Activated T-cell treated with anti-CD3 and anti-CD28 coated beads, Interleukin-2, amount 50 U/mL, for 1 hour (primary cell): ENCODE measurements at places on chromosomes 12 and 14.

DNA sequence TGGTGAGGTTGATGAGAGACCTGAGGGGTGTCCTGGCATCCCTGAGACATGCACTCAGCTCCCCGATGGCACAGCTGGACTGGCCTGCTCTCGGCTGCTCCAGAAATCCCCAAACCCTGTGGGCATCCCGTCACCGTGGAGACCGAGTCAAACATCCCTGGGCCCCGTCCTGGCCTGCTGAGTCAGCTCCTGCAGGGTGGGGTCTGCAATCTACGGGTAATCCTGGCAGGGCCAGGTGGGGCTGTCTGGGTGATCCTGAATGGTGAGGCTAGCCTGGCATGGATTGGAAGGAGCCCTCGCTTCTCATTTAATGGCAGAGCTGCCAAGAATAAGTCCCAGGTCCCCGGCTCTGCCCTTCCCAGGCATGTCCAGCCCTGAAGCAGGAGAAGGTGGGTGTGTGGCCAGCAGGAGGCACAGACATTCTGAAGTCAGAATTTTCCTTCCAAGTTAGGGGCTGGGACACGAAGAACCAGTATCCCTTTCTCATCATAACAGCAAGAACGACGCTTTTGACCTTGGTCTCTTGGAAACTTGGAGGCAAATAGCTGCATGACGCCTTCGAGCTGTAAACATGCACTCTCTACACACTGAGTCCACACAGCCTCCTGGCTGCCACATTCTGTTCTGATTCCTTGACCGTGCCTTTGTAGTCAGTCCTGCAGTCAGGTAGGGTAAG is 17.7 kb upstream of the SERPINA4 start:
- no peak for DNase-seq

- no peak for DNase-seq
Observed at GRCh38 chr14:100764471-100765115, 37.9 kb downstream of the DLK1 start.

DNA sequence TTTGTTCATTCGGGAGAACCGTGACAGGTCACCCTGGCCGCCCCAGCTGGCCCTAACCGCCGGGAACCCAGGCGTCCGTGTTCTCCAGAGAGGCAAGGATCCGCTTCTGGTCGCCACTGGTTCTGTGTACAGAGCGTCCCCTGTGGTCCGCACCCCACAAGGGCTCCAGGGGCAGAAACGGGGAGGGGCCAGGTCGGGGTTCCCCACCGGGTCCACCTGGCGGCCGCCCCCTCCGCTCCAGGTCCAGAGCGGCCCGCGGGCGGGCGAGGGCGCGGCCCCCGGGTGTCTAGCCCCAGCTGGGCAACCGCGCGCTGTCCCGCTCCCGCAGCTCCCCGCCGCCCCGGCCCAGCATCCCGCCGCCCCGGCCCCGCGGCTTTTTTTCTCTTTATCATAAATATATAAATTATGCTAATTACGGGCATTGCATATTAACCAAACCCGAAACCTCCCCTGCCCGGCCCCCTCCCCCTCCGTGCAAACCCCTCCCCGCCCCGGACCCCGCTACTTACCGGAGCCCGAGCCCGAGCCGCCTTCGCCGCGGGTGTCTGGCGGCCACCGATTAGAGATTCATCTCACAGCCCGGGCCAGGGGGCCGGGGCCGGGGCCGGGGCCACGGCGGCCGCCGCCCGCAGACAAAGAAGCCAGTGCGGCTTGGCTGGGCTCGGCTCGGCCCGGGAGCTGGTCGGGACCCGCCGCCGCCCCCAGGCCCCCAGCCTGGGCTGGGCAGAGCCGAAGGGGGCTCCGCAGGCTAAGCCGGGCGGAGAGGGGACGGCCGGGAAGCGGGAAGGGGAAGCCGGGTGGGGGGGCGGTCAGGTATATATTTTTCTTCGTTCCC is 512 bp downstream of the POU6F1 start:
- peak; percentile 73 for DNase-seq

- DNase-seq = no peak
Observed at GRCh38 chr12:50788561-50788960, 24.7 kb downstream of the ATF1 start.

GRCh38 chr14:30243805-30244204 is 315.2 kb upstream of the G2E3 start:
- no peak for DNase-seq

DNA sequence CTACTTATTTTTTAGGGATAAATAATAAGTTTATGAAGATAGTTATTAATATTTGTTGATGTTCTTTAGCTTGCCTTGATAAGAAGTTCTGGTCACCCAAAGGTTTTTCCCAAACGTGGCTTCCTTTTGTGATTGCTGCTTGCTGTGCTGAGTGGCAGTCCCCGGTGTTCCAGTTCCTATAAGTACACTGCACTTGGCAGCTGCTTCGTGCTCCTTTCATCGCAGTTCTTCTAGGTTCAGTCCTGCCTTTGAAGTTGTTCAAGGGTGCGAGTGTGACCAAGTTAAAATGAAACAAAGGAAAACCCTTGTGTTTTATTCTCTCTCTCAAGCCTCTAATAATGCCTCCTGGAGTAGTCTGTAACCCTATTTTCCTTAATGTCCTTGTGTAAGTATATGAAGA is 128.5 kb upstream of the ATF1 start:
- no peak for DNase-seq

GRCh38 chr14:98379830-98380229 is 892.2 kb downstream of the BCL11B start:
- no peak for DNase-seq

- no peak for DNase-seq
Observed at GRCh38 chr12:99859126-99859525, 125.6 kb downstream of the ANKS1B start.

DNA sequence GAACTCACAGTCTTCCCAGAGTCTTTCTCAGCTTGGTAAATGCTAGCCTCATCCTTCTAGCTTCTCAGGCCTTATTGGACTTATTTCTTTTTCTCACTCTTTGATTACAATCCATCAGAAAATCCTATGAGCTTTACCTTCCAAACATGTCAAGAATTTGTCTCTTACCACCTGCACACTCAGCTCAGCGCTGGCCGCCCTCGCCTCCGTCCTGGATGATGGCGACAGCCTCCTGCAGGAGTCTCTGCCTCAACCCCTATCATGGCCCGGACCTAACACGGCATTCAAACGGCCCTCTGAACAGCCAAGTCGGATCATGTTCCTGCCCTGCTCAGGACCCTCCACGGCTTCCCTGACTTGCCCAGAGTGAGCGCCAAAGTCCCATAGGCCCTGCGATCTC is 333.1 kb upstream of the FKBP4 start:
- DNase-seq = no peak

GRCh38 chr14:52286661-52287649 is 19.5 kb downstream of the PTGDR start:
- no peak for DNase-seq

GRCh38 chr12:106301611-106302321 is 767 bp upstream of the TCP11L2 start:
- peak; percentile 80 for DNase-seq

DNA sequence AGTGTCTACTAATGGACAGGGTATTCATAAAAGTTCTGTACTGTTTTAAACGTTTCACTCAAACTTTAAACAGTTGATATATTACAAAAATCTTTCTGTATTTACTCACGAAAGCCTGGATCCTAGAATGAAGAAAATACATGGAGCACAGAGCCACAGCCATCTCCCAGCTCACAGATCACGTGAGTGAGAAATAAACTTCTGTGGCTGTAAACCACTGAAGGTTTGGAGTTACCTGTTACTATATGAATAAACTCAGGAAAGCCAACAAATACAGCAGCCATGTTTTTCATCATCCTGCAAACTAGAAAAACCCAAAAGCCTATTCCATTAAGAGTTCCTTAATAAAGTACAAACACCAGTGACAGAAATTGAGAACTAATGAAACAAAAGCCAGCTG is 867 bp upstream of the TDG start:
- DNase-seq = no peak

GRCh38 chr12:31230004-31230403 is 95.9 kb downstream of the SINHCAF start:
- DNase-seq = no peak

DNA sequence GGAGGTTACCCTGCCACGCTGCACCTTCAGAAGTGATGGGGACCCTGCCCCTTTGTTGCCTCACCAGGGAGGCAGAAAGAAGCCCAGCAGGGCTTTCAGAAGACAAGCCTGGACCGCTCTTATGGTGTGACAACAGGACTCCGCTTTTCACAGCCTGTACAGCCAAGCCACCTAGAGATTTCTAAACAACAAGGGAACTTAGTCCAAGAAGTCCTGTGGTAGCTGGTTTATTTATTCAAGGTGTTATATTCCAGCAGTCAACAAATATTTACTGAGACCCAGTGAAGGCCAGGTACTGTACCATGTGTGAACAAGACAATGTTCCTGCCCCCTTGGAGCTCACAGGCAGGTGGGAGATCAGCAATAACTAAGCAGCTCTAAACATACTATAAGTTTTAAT is 4.0 kb upstream of the TMEM229B start:
- DNase-seq = no peak

DNA sequence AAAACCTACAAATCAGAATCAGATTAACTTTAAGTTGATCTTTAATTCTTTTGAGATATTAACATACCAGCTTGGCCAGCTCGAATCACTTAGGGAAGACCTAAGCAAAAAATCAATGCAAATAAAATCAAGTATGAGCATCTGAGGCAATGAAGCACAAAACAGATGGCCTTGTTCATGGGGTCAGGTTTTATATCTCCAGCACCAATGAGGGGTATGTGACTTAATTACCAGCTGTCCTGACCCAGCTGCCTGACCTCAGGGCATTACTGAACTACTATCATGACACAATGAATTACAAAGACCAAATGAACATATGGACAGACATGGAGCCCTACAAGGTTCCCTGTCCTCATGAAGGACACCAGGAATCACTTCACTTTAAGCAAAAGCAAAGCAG is 70.5 kb downstream of the FGD6 start:
- no peak for DNase-seq

DNA sequence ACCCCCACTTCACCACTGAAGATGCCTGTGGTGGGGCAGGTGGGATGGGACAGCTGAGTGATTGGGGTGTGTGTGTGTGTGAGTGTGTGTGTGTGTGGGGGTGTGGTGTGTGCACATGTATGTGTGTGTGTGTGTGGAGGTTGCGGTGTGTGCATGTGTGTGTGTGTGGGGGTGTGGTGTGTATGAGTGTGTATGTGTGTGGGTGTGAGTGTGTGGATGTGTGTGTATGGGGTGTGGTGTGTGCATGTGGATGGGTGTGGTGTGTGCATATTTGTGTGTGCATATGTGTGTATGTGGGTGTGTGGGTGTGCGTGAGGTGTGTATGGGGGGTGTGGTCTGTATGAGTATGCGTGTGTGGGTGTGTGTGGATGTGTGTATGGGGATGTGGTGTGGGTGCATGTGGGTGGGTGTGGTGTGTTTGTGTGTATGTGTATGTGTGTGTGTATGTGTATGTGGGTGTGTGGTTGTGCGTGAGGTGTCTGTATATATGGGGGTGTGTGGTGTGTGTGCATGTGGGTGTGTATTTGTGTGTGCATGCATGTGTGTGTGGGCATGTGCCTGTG is 61.6 kb downstream of the PLEKHG3 start:
- no peak for DNase-seq

DNA sequence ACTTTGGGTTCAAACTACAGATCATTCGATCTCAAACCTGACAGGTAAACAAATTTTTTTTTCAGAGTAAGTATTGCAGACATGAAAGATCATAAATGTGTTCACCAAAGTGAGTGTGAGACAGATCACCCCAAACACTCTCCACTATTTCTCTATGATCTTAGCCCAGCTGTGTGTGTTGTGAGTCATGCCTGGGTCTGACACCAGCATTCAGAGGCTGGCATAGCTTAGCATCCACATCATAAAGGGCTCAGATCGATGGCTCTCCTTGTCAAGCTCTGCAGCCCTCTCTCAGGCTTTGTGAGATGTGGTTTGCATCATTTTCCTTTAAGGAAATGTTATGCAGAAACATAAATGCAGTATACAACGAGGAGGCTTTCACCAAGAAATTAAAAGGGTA is 164.9 kb downstream of the ETV6 start:
- no peak for DNase-seq

GRCh38 chr12:52455821-52456220 is 3.9 kb upstream of the KRT6B start:
- no peak for DNase-seq

- no peak for DNase-seq
Observed at GRCh38 chr14:40053416-40053815, 621.2 kb upstream of the FBXO33 start.

GRCh38 chr14:59507752-59508103 is 23.4 kb downstream of the JKAMP start:
- DNase-seq = no peak

DNA sequence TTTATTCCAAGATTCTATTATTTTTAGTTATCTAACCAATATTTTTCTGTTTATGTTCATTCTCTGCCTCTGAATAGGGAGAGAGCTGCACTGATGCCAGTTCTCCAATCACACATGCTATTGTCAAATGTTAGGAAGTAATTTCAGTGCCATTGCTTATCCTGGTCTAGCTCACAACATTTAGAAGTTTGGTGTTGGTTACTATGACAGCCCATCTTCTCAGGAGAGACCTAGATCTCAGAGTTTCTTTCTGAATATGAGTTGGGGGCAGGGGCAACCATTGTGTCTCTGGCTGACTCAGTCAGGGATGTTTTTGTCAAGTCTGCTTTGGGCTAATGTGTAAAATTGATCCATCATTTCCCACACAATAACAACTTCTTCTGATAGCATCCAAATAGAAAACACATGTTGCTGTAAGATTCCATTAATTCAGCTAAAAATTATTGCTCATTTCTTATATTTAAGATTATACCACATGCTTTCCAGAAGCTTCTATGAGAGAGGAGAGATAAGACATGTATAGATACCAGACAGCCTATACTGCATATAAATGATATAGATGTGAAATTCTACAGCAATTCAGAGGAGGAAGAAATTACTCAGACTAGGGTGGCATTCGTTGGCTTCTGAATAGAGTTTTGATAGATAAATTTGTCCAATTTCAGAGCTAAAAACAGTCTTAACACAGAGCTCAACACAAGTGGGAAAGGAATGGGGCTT is 64.8 kb downstream of the DACT1 start:
- DNase-seq = no peak

DNA sequence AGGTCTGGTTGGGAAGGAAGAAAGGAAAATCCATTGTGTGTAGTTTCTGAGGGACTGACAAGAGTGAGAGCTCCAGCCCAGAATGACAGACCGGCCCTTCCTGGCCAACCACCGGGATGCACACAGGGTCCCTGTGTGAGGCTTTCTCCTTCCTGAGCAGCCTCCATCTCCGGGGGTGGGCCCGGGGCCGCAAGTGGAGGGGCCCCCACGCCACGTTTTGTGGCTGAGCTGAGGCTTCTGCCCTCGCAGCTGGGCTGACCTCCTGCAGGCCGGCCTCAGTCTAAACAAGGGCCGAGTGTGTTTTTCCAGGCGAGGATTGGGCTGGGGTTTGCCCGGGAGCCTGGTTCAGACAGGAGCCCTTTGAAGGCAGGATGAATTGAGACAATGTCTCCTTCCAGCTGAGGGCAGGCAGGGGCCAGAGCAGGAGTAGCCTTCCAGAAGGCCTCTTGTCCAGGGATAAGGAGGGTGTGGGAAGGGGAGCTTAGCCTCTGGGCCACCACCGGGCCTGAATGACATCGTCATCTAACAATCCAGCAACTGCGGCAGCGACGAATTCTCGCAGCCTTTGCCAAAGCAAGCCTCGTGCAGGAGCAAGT is 96.5 kb upstream of the NCOR2 start:
- no peak for DNase-seq
